Ureter (tissue), 1 donor: ENCODE measurements at places on chromosomes 5 and 9. TPM values are rescaled to one million over a fixed set of nuclear protein-coding genes. Genes with fewer than 3 reads are reported as not detected.

DNA sequence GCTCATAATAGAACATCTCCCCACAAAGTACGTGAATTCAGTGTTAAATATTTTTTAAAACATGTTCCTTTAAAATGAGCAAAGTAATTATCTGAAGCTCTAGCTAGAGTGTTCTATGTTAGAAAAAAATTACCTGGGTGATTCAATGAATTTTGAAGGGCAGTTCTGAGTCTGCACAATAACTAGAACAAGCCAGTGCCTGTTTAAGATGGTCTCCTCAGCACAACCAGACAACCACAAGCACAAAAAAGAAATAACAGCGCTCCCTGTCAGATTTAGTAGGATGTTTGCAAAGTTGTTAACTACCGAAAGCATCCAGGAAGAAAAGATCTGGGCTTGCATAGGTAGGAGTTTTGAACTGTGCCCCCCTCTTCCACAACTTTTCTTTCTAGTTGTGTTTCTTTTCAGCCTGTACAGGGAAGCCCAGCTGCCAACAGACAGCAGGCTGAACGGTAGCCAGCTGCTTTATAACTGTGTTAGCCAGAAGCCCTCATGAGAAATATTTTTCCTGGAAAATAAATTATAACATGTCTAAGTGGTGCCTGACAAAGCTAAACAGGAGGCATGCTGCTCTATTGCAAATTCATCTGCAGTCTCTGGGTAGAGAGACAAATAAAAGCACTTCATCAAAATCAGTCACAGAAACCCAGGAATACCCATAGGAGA, 1026.9 kb downstream of the MAT2B start:
- no peak for DNase-seq

- no peak for DNase-seq
Observed at GRCh38 chr5:175384724-175385552, 59.0 kb downstream of the DRD1 start.

DNA sequence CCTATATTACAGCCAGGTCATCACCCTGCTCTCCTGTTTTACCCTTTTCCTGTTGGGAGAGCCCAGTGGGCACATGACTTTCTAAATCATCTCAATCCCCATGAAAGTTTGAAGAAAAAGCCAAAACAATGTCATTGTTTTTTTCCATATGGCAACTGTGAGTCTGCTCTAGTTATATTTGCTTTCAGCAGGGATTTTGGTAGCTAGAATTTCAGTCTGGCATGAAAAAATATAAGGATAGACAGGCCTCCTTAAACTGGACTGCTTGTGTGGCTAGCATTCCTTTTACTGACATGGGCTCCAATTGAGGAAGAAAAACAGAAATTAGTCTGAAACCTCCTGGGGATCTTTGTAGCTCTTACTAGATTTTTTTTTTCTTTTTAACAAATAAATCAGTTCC, 25.6 kb downstream of the MOCS2 start:
- no peak for DNase-seq

- no peak for DNase-seq
Observed at GRCh38 chr5:14267991-14268708, 125.0 kb downstream of the TRIO start.

DNA sequence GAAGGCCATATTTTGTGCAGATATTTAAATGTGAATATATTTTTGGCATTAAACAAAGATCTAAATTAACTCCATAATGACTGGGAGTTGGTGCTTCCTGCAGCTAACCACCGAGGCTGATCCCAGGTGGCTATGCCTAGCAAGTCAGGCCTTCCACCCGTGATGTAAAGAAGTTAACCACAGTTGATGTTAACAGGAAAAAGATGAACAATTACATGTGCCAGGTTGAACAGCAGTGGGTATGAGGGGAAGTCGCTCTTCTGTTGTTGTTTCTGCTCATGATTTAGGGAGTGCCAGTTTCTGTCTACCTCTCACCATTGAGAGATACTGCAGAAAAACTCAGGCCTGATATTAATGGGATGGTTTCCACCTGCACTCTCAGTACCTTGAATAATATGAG, 334.3 kb downstream of the EBF1 start:
- DNase-seq: no peak

JAKMIP2 gene
- 1.3 TPM for total RNA-seq
